ENCODE measurements at places on chromosomes 12 and 14. TPM values are rescaled to one million over a fixed set of nuclear protein-coding genes. Genes with fewer than 3 reads are reported as not detected.

DNA sequence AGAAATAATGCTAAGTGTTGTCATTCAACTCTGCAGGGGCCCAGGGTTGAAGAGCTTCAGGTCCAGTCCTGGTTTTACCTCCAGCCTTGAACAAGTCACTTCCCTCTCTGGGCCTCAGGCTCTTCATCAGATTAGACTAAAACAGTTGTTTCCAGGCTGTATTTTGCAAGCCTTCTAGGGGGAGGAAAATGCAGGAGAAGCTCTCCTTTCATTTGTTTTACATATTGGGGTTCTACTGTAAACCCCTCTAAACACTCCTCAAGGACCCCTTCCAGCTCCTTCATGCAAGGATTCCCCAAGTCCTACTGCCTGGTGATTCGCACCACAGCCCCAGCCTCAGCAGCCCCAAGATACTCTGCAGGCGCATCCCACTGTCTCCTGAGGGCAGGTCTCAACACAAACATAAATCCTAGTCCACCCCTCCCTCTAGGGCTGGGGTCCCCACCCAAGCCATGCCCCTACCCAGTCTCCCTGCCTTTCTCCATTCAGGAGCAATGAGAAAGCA, 2.7 kb downstream of the SDR9C7 start:
- DNase-seq, result no peak

DNA sequence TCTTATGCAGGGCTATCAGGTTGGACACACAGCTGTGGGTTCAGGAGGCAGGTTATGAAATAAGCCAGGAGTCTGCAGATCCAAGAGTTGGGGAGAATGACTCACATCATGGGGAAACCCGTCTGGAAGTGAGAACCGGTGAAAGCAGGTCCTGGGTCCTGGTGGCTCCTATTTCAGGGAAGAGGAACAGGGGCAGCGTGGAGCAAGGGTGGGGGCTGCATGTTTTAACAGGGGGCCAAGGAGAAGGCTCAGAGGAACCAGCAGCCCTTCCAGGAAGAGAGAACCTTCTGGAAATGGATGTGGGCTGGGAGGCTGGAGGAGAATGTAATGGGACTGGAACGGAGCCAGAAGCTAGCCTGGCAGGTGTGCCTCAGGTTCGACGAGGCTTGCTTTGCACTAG, 7.8 kb upstream of the KRT74 start:
- DNase-seq, result no peak

DNA sequence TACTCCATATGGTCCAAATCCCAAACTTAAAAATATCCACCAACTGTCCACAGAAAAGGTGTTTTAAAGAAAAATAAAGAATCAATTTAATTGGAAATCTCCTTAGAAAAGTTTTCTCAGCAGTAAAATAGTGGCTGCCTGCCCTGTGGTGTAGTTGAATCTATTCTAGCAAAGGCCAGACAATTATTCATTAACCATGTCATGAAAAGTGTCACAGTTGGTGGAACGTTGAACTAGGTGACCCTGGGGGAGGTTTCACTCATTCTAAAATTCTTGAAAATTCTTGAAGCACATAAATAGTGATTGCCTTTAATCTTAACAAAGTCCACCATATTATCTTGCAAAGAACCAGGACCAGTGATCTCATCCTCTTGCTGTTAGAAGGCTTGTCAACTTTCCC, 78.4 kb upstream of the GZMB start:
- no peak for DNase-seq

- DNase-seq, result peak; percentile 66
Measured at GRCh38 chr12:47754881-47755280, 3.8 kb downstream of the RAPGEF3 start.

DNA sequence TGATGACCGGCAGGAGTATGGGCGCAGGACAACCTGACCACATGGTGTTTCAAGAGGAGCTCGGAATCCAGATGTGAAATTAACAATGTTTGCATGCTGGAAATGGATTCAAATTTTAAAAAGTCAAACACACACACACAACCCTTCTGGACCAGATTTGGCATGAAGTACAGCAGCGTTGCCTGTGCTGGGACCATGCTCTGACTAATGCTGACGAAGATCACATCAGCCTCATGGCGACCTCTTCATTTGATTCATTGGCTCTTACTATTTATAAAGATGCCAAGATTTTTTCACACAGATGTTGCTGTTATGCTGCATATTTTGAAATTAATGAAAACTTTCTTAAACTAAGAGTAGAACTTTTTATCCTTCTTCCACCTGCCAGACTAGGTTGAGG, 926.6 kb upstream of the TMEM132C start:
- no peak for DNase-seq

The MANSC4 gene
- 0.33 TPM for polyA plus RNA-seq

Measured in spleen (tissue), 13 donors.